Mesenteric fat pad (tissue), 1 donor: ENCODE measurements at places on chromosomes 2 and 18. TPM values are rescaled to one million over a fixed set of nuclear protein-coding genes. Genes with fewer than 3 reads are reported as not detected.
A peak's percentile ranks its signal among the peaks of the same experiment; 100 is the strongest.

DNA sequence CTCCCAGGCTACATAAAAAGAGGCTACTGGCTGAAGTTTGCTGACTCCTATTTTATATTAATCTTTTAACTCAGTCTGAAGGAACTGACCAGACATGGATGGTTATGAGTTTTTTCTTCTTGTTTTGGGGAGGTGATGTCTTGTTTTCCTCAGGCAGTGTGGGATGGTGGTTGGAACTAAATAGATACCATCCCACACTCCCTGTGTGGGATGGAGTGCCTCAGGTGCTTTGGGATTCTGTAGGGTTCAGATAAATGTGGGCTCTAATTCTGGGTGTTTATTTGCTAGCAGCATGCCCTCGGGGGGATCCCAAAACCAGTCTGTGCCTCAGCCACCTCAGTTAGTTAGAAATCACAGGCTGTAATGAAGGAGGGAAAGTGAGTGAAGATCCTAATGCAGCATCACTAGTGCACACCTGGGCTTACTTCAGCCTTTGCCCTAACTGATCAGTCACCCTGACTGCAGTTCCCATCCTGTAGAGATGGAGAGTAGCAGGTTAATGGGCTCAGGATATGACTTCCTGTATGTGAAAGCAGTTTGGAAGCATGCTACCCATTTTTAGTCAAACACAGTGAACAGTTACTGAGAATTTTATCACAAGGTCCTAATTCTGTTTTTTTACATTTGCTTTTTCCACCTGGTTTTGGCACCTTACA lies 132.2 kb downstream of the SPTBN1 start:
- DNase-seq: no peak

The CCBE1 gene
- 2.3 TPM for total RNA-seq

The MROH2A gene
- not detected for total RNA-seq

The SDC1 gene
- total RNA-seq: 2.3 TPM

GRCh38 chr18:12552879-12553242 lies 105.0 kb downstream of the SPIRE1 start:
- no peak for DNase-seq

The SUPT7L gene
- total RNA-seq: 28.1 TPM

DNA sequence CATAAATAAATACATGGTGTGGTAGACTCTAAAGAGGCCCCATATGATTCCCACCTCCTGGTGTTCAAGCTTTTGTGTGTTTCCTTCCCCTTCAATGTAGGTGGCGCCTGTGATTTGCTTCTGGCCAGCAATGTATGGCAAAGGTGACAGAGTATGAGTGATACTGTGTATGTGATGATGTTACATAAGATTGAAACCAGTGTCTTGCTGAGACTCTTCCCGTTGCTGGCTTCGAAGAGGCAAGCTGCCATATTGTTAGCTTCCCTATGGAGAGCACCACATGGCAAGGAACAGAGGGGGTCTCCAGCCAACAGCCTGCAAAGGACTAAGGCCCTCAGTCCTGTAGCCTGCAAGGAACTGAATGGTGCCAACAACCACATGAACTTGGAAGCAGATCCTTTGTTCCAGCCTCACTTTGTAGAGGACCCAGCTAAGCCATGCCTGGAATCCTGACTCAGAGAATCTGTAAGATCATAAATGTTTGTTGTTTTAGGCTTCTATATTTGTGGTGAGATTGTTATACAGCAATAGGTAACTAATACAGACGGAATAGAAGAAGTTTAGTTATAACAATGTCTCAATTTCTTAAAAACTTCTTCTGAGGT lies 1.7 kb upstream of the SMAD4 start:
- DNase-seq: no peak

GRCh38 chr2:28310107-28310506 lies 82.6 kb upstream of the FOSL2 start:
- no peak for DNase-seq

The DHRS9 gene
- 2.8 TPM for total RNA-seq

The ABCG8 gene
- total RNA-seq: not detected

DNA sequence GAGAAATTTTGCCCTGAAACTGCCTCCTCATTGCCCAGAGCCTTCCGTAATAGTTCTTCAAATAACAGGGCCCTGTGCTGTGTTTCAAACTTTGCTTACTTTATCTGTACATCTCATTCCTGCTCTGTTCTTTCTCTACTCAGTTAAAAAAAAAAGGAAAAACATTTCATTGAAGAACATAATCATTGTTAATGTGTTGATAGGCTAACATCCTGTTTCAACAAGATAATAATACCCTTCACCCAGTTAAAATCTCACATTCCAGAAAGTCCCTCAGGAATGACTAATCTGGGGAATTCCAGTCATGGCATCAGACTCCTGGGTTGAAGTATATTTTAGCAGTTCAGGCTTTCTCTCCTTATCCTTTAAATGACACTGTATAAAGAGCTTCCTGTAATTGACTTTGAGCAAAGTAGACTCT lies 45.6 kb upstream of the ITGAV start:
- no peak for DNase-seq

DNA sequence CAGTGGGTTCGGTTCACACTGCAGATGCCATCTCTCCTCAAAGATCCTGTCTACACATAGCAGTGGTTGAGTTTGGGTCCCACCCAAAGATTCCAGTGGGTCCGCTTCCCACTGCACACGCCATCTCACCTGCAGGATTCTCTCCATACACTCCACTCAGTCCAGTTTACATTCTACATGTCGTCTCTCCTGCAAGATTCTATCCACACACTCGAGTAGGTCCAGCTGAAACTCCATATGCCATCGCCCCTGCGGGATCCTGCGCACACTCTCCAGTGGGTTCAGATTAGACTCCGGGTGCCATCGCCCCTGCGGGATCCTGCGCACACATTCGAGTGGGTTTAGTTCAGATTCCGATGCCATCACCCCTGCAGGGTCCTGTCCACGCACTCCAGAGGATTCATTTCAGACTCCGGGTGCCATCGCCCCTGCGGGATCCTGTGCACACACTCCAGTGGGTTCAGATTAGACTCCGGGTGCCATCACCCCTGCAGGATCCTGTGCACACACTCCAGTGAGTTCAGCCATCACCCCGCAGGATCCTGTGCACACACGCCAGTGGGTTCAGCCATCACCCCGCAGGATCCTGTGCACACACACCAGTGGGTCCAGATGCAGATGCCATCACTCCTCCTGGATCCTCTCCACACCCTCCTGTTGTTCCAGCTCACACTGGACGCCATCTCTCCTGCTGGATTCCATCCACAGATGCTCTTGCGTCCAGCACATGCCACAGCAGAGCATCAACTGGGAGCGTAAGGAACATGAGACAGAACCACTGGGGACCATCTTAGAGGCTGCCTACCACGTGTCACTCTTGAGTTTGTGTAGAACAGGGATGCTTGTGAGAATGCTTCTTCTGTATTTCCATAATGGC lies 3.0 kb upstream of the PXDN start:
- peak; percentile 75 for DNase-seq

GRCh38 chr2:235225261-235225660 lies 268.6 kb upstream of the AGAP1 start:
- DNase-seq: no peak

DNA sequence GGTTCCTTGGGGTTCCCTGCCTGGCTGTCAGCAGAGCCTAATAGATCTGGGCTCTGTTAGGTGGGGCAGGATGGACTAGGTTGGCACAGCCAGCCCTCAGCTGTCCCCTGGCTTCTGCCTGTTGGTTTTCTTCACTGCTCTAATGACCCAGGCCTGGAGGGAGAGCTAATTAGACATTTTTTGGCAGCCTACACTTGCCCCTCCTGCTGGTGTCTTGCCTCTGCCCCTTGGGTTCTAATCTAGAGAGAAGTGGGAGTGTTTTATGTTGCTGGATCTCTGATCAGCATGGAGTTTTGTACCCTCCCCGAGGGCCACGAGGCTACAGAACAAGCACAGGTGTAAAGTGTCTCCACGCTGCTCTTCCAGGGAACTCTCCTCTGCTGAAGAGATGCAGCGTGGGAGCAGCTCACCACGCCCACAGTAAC lies 199.4 kb upstream of the RASGRP3 start:
- no peak for DNase-seq

DNA sequence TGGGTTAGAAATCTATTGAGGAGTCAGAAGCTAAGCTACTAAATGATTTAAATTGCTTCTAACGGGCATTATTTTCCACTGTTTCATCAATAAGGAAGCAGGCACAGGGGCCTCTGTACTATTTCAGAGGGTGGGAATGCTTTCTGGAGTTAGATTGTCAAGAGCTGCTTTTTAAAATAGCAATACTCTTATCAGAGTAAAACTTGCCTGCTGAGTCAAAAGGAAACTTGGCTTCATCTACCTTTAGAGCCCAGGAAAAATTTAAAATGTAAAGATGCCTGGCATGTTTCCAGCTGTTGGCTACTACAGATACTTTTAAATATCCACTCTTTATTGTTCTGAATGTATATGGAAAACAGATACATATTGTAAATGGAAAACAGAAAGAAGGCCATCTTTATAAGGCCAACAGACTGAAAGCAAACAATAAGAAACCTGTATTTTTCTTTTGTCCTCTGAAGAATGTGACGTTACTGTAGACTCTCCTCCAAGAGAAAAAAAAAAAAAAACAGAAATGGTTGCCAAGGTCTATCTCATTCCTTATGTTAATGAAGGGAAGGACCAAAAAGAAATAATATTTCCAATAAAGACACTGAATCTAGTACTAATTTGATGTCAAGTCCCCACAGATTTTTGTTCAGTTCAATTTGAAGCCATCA lies 79.1 kb downstream of the FIGN start:
- no peak for DNase-seq

- no peak for DNase-seq
These were observed 2.5 kb downstream of the IGFBP5 start for GRCh38 chr2:216692636-216693413.

GRCh38 chr2:25315316-25315680 lies 26.4 kb downstream of the DNMT3A start:
- no peak for DNase-seq

The PTPRM gene
- total RNA-seq: 133 TPM

The TNFAIP6 gene
- total RNA-seq: 25.4 TPM

The DYNAP gene
- not detected for total RNA-seq

DNA sequence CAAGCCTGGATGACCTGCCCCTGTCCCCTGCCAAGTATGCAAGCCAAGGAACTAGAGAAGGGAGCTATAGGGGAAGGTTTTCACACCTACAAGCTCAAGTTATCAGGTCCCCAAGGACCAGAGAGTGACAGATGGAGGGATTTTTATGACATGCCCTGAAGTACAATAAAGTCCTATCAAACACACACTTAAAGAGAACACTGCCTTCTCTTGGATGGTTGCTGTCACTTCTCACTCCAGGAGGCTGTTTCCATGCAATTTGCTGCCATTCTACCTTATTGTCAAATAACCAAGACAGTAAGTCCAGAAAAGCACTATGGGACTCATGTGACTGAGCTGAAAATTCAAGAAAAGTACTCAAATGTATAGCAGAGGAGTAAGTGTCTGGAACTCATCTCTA lies 76.6 kb upstream of the DDX18 start:
- no peak for DNase-seq

- DNase-seq: no peak
These were observed 14.9 kb upstream of the LYPD6 start for GRCh38 chr2:149315461-149315860.

- no peak for DNase-seq
These were observed 7.0 kb upstream of the TTL start for GRCh38 chr2:112474844-112475486.

- DNase-seq: no peak
These were observed 1.3 kb upstream of the ACKR3 start for GRCh38 chr2:236568068-236568921.

The PMAIP1 gene
- 0.87 TPM for total RNA-seq

DNA sequence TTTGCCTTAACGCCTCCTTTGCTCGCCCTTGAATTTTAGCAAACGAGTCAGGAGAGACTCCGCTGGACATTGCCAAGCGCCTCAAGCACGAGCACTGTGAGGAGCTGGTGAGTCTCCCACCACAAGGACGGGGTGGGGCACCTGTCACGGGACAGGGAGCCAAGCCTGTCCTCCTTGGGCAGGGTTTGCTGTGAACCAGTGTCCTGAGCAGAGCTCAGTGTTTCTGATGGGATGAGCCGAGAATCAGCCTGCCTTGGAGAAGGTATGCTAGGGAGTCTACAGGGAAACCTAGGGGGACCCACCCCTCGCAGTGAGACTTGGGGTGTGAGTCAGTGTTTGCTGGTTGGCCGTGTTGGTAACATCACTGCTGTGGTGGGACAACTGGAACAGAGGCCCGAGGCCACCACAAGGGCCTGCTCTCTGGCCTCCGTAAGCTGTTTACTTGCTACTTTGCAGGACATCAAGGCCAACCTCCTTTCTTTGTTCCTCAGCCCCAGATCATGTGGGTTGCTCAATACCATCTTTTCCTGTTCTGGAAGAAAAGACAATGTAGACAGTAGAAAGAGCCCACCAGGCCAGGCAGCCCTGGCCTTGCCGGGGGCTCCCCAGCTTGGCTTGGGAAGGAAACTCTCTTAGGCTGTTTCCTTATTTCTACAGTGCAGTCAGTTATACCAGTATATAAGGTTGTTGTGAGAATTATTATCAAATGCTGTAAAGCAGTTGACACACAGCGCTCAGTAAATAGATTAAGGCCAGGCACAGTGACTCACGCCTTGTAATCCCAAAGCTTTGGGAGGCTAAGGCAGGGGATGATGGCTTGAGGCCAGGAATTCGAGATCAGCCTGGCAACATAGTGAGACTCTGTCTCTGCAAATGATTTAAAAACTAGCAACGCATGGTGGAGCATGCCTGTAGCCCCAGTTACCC lies 42.4 kb downstream of the ITGB1BP1 start:
- peak; percentile 72 for DNase-seq

DNA sequence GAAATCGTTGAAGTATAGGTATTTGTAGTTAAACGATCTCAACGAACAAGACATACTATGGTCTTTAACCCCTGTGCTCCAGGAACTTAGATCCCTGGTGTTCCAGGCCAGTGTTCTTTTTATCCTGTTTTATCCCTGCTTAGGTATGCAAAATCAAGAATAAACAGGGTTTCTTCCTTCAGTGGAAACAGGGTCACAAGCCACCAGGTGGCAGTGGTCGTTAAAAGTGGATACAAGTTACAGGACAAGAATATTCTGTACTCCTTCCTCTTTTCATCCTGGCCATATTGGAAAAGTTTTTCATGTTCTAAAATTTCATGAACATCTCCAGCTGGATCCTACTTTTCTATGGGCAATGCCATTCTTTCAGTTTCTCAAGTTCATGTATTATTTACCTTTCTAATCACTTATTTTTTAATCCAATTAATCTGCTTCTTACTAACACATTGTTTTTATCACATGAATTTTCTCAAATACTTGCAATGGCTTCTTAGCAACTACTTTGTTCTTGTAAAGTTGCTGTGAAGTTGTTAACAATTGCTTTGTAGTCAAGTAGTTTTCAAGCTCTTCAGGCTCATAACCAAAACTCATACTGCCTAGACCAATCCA lies 16.4 kb upstream of the HNMT start:
- no peak for DNase-seq

DNA sequence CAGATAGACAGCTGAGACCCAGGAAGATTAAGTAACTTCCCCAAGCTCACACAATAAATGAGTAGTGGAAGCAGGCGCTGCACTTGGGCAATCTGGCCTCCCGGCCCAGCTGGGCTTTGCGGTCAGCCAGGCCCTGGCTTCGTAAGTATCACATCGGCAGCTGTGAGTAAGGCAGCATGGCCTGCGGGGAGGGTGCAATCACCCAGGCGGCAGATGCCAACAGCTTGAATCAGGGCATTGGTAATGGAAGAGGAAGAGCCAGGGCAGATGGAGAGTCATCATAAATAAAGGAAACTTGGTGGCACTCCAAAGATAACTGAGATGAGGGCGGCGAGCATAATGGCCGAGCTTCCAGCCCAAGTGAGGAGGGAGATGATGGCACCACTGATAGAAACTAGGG lies 217.9 kb upstream of the PID1 start:
- no peak for DNase-seq

The ACTG2 gene
- total RNA-seq: 13.2 TPM
